Activated T-helper 2 cell treated with anti-CD3 and anti-CD28 coated beads, Interferon-gamma antibody, Interleukin-2, Interleukin-4, amounts not matched to agents 10 μg/mL and 5 μg/mL and 100 μg/mL, durations not matched to agents 14 hours and 24 hours and 36 hours (primary cell): ENCODE measurements at places on chromosomes 11 and 22. TPM values are rescaled to one million over a fixed set of nuclear protein-coding genes. Genes with fewer than 3 reads are reported as not detected.

- no peaks in the 10 kb centered on the region for H3K36me3 ChIP-seq
- no peak overlapping the region for H3K4me3 ChIP-seq
- no peak for DNase-seq
- peaks cover 17% of the 10 kb centered on the region for H3K4me1 ChIP-seq
These were observed 8.3 kb upstream of the IGSF9B start for GRCh38 chr11:133965031-133965601.

- no peaks in the 10 kb centered on the region for H3K4me1 ChIP-seq
- H3K36me3 ChIP-seq = no peaks in the 10 kb centered on the region
- H3K27me3 ChIP-seq = no peaks in the 10 kb centered on the region
- no peak for DNase-seq
- no peak overlapping the region for H3K27ac ChIP-seq
- no peak overlapping the region for H3K4me3 ChIP-seq
These were observed 190.7 kb upstream of the KIRREL3 start for GRCh38 chr11:127191261-127191660.

- peaks cover 44% of the 10 kb centered on the region for H3K36me3 ChIP-seq
- H3K4me3 ChIP-seq = no peak overlapping the region
- DNase-seq = no peak
- peaks cover 32% of the 10 kb centered on the region for H3K4me1 ChIP-seq
These were observed 8.8 kb downstream of the HSPA8 start for GRCh38 chr11:123052901-123053721.

The GPR83 gene
- 0.05 TPM in 1 of 2 replicates, not detected in the other for total RNA-seq

The BLID gene
- not detected in 2 replicates for total RNA-seq
